ENCODE measurements at places on chromosomes 6 and 20.

DNA sequence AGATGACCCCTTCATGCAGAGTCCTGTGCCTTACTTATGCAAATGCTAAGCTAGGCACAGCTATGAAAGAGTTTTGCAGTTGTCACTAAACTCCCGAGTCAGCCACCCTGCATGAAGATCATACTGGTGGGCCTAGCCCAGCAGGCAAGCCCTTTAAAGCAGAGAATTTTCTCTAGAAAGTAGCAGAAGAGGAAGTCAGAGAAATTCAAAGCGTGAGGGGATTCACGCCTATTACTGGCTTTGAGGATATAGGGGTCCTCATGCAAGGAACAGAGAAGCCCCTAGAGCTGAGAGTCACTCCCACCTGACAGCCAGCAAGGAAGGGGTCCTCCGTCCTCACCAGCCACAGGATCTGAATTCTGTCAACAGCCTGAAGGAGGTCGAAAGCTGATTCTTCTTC, 54.6 kb downstream of the MYB start:
- no peak for DNase-seq

DNA sequence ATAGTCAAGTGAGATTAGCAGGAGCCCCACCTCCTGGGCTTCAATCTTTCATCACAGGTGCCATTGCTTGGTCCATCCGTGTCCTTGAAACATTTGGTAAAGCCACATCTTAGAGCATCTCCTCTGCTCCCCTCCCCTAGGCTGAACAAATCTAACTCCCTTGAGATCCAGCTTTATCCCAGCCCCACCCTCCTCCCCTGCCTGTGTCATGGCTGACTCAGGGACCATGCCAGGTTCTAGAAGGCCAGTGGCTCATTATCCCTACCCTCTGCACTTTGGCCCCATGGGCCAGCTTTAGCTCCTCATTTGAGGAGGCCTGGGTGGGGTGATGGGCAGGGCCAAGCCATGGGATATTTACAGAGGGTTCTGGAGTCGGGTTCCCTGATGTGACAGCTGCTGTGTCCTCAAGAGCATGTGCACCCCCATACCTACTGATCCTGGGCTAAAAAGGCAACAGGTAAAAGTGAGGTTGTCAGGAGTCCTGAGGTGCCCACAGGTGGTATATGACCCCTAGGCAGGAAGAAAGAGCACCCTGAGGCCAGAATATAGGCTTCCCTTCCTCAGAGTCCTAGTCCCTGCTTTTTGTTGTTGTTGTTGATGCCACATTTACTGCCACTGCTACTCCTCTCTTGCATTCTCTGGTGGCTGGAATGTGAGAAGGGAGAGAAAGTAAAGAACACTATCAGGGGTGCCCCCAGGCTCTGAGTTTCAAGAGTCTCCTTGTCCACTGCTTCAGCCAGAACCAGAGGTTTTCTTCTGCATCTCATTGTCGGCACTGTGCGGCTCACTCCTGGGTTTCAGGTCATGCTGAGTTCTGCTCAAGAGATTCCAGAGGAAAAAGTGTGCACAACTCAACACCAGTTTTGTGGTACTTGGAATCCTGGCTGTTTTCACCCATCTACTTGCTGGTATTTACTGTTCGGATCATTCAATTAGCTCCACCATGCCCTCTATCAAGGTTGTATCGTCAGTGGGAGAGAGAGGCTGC, 228.4 kb downstream of the LRFN2 start:
- no peak for DNase-seq

GRCh38 chr6:34460796-34461507, 4.9 kb upstream of the PACSIN1 start:
- DNase-seq: no peak

GRCh38 chr6:140893432-140893831, 1239.3 kb upstream of the GJE1 start:
- no peak for DNase-seq

DNA sequence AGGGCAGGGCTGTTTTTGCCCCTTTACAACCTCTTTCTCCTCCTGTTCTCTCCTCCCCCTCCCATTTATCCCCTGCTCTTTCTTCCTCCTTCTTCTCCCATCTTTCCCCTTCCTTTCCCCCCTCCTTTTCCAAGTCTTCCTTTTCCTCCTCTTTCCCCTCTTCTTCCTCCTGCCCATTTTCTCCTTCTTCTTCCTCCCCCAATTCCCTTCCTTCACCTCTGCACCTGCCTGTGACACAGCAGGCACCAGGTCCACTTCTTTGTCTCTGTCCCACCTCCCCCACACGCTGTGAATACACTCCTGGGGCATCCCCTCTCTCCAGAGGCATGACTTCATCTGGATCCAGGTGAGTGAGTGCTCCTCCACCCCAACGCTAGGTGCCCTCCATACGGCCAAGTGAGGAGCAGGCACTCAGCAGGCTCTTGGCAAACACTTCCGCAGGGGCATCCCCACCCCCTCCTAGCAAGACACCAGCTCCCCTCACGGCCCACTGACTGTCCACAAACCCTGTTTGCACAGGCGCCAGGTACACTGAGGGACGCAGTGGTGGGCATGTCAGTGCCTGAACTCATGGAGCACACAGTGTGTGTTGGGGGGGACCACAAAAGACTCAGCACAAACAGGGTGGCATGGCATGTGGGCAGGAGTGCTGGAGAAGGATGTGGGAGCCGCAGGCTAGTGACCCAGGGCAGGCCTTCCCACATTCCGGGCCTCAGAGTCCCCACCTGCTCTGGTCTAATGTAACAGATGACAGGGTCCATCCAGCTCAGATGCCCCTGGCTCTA, 10.7 kb upstream of the TLDC2 start:
- no peak for DNase-seq

DNA sequence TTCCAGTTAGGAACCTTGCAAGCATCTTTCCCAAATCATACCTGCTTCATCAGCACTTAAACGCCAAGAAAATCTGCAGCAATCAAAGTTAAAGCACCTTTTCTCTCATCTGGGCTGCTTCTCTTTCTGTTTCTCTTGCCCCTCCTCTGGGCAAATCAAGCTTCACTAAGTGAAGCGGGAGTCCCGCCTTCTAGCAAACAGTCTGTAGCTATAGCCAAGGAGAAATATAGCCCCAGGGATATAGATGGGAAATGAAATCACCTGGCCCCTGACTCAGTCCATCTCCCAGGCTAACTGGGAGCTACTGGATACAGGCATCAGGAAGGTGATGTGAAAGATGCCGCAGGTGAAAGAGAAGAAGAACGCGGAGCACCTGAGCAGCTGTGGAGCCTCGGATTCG, 481.9 kb downstream of the C6orf118 start:
- no peak for DNase-seq

DNA sequence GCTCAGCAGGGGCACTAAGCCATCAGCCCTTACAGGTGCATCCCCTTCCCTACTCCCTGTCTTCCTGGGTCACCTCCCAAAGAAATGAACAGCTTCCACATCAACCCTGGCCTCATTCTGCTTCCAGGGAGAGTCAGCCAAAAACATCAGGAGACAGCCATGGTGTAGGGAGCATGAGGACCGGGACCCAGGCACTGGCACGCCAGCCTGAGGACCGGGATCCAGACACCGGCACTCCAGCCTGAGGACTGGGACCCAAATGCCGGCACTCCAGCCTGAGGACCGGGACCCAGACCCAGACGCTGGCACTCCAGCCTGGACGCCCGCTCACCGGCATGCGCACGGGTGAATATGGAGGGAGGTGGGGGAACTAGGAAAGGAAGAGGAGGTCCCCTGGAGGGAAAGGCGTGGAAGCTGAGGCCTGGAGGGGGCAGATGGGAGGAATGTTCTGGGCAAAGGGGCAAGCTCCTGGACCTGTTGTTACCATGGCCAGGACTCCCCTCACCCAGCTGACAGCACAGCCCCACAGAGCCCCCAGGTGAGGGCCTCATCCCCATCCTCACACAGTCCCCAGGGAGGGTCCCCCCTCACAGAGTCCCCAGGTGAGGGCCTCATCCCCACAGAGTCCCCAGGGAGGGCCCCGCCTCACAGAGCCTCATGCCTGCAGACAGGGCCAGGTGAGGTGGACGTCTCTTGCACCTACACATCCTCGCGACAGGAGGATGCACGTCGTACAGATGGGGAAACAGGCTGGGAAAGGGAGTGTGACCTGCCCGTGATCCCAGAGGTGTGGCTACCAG, 26.0 kb upstream of the MRGBP start:
- no peak for DNase-seq

GRCh38 chr6:41051873-41052272, 1.1 kb upstream of the APOBEC2 start:
- DNase-seq: no peak

- no peak for DNase-seq
These were observed 100.0 kb downstream of the MBOAT1 start for GRCh38 chr6:20112241-20112640.

GRCh38 chr6:109373331-109373730, 8.9 kb downstream of the CD164 start:
- no peak for DNase-seq

DNA sequence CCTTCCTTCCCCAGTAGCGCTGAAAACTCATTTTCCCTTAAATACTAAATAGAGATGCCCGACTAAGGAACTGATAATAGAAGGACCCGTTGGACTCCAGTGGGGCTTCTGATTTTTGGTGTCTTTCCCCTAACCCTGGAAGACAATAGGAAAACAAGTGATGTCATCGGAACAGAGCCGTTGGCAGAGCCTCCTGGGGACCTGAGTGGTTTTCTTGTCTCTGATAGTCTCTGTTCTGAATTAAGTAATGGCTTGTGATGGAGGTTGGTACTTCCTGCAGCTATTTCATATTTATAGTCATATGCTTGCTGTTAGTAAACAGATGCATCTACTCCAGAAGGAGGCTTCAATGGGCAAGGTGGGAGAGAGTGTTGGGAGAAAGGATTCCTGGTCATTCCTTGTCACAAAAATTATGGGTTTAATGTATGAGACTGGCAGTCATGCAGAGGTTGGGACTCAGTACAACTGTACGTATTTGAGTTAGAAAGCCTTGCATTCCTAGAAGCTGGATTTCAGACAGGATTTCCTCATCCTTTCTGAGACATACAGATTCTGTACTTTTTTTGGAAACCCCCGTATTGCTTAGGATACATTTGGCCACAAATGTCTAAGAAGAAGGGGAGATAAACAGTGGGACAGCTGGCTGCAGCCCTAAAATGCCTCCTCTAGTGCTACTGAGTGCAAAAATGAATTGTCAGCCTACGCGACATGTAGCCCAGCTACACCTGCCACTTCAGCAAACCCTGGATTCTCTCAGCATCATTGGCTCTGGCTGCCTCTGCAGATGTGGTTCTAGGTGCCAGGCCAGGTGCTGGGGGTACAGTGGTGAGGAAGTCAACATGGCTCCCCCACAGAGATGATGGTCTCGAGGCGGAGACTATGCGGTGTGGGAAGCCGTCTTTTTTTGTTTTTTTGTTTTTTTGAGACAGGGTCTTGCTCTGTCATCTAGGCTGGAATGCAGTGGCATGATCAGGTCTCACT, 38.1 kb downstream of the CDS2 start:
- DNase-seq: no peak

- DNase-seq: no peak
These were observed 413.2 kb downstream of the LMBRD1 start for GRCh38 chr6:69383627-69384026.

DNA sequence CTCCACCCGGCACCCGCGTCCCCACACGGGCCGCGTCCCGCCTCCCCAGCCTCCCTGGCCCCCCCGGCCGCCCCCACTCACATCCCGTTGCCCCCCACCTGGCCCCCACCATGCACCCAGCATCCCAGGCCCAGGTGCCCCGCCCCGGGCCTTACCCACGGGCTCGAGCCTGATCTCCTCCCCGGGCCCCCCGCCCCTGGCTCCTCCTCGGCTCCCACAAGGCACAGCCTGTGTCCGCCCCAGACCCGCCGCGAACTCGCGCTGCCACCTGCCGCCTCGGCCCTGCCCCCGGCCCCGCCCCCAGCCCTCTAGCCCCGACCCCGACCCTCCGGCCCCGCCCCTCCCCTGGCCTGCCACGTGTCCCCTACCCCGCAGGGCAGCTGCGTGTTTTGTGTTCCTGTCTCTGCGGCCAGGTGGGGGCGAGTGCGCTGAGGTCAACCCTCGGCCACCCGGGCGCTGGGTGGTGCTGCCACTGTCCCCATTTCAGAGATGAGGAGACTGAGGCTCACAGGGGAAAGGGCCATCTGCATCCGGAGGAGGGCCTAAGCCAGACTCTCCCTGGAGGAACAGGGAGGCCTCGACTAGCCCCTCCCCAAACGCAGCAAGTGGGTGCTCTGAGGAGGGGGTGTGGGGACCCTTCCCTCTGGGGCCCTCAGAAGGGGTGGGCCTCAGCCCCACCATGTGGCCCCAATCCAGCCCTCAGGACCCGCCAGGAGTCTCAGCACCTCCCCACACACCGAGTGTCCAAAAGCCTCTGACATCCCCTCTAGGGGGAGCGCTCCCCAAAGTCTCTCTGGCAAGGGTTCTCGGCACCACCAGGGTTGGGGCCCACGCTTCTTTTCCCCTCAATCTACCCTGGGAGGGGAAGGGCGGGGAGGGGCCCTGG, 99.8 kb downstream of the TAF4 start:
- no peak for DNase-seq

GRCh38 chr20:23246717-23247664, 103.6 kb upstream of the NXT1 start:
- no peak for DNase-seq

GRCh38 chr20:57482796-57483195, 42.1 kb downstream of the CTCFL start:
- no peak for DNase-seq

DNA sequence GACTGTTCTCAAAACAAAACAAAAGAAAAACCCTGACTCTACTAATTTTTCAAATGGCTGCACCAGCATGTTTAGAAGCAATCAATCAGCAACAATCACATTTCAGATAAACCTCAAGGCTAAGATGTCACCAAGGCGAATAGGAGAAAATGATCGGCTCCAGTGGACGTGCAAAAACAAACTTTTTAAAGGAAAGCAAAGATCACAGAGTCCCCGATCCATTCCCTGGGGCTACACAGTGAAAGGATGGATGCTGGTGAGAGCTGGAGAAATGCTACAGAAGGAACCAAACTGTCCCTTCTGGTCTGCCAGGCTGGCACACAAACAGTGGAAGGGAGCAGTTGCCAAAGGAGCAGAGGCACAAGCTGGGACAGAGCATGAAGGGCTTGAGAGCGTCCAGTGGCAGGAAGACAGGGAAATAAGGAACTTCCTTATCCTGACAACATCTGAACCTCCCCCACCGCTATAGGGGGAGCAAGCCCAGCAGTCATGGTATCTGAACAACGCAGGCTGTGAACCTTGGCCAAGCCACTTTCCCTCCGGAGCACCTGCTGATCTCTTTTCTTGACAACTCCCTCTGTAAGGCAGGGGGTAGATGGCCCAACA, 73.7 kb upstream of the HIVEP1 start:
- no peak for DNase-seq

GRCh38 chr20:17137692-17138091, 89.1 kb upstream of the PCSK2 start:
- DNase-seq: no peak

- no peak for DNase-seq
These were observed 154.6 kb downstream of the RFPL4B start for GRCh38 chr6:112501705-112502104.
